ENCODE measurements at places on chromosomes 4 and X.

DNA sequence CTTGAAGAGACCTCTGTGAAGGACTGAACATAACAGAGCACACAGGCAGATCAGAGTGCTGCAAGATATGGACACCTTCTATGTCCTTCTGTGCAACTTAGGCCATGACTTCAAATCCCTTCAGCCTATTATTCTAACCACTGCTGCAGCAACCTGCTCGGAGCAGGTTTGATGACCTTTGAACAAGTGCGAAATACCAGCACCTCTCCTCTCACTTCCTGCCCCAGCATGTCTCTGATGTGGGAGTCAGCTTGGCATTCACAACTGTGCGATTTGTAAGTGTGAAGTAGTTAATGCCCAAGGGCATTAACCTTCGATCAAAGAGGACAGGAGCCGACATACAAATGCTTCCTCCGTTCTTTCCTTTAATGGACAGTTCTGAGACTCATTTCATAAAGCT is 1.6 kb upstream of the EXOC1 start:
- no peak for DNase-seq

DNA sequence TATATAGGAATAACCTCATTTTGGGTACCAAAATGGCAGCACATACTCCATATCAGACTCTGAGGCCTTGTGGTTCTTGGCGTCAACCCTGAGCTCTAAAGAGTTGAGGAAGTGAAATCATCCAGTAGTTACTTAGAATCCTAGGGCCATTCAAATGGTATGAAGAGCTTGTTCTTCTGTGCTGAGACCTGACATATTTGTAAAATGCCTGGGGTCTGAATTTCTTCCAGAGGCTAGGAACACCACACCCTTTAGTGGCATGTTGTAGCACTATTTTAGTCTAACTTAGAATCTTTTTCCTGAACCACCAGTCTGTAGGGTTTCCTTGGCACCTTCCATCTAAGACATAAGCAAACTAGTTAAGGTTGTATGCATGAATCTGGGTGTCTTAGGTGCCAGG is 18.1 kb upstream of the GDPD2 start:
- no peak for DNase-seq

DNA sequence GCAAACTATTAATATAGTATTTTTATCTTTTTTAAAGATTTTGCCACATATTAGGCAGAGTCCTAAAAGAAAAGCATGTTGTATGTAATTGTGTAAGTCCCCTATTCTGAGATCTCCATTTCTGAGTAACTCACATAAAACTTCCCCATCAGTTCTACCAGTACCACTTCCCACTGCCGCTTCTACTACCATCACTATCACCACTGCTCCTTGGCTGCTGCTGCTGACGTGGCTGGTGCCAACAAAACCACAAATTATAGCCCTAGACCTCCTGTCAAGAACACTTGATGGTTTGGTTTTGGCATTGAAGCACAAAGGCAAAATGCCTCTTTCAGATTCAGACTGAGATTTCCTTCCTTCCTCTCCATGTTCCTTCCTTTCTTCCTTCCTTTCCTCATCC is 106.4 kb downstream of the MMRN1 start:
- no peak for DNase-seq

- no peak for DNase-seq
Observed at GRCh38 chrX:124293810-124294209, 38.6 kb upstream of the TEX13D start.

GRCh38 chr4:58522765-58523382 is 1412.7 kb upstream of the IGFBP7 start:
- no peak for DNase-seq

DNA sequence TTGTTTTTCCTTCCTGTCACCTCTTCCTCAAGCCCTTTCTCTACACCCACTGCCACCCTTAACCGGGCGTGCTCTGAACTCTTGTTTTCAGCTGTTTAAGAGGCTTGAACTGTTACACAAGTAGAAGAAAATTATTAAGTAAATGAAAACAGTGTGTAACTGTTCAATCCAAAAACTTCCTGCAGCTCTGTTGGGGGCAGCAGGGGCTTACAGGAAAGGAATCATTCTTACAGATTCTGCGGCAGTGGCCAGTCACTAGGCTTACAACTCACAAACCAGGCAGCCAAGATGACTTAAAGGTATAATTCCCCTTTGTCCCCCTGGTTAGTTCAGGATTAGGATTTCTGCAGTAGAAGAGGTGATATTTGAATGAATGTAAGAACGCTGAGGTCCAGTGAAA is 70.2 kb upstream of the ETNPPL start:
- DNase-seq = no peak

GRCh38 chr4:69936566-69936965 is 5.7 kb downstream of the CSN1S1 start:
- DNase-seq = no peak

- no peak for DNase-seq
Observed at GRCh38 chrX:20668550-20668949, 401.8 kb upstream of the RPS6KA3 start.

Measured in NCI-H526 (cell line).